Stimulated activated CD4-positive, alpha-beta T cell treated with anti-CD3 and anti-CD28 coated beads, Interleukin-1b, Interleukin-23, amount 100 ng/mL, for 48 hours (primary cell): ENCODE measurements at places on chromosomes 3 and 15.

DNA sequence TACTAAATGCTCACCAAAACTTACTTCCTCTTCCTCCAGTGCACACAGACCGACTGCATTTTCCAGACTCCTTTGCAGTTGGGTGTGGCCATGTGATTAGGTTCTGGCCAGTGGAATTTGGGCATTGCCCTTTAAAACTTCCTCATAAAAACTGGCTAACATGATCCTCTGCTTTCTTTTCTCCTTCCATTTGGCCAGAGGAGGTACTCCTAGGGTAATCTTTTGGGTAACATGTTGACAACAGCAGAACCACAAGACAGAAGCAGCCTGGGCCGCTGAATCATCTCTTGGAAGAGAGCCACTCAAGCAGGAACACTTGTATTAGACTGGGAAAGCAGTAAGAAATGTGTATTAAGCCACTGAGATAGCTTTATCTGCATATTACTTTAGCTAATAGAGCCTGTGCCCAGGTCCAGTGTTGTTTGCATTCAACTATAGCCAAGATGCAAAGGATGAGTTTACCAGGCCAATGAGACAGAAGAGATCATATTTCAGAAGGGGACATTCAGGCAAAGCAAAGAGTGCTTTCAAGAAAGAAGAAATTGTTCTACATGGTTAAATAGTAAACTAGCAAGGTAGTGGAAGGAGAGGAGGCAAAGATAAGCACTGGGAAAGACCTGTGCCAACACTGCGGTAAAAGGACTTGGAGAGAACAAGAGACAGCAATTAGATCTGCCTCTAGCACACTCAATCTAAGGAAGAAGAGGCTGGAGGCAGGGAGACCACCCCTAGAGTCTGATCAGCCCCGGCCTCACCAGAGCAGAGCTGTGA lies 79.8 kb downstream of the PLCH1 start:
- no peak for DNase-seq

- no peak for DNase-seq
These were observed 80.3 kb downstream of the PEX5L start for GRCh38 chr3:179956416-179956830.

GRCh38 chr3:23916152-23916885 lies 471 bp downstream of the NKIRAS1 start:
- no peak for DNase-seq

GRCh38 chr15:78536134-78536533 lies 4.1 kb upstream of the PSMA4 start:
- no peak for DNase-seq

DNA sequence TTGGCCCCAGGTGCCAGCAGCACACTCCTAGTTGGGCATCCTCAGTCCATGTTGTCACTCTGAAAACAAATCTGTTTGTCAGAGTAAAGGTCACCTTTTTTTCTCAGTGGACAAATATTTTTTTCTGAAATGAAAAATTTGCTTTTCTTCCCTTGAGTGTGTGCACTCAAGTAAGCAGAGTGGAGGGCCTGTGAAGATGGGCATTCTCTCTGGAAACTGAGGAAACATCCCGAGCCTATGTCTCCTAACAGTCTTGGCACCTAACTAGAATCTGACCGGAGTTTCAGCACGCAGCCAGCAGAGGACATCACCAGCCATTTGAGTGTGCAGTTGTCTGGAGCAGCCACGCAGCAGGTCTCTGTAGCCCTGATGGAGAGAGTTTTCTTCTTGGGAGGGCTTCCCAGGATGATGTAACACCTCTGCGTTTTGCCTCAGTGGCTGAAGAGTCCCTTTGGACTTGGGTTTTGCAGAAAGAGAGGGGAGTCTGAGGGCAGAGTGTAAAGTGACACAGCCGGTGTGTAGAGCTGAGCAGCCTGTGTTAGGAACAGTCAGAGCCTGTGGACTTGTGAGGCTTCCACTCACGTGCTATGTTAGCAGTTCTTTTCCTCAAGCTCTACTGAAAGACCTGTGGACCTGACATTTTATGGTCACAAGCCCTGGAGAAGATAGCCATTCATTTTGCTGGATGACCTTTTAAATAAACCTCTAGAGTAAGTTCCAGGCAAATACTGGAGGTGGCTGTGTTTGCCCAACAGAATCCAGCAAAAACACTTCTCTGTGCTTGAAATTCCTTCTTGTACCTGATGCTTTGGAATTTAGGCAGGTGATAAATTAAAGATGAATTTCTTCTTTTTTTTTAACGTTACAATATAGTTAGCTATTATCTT lies 51.6 kb downstream of the ABHD2 start:
- DNase-seq = no peak

- no peak for DNase-seq
These were observed 28.9 kb downstream of the PRTG start for GRCh38 chr15:55714064-55714463.

GRCh38 chr15:34802803-34803750 lies 7.7 kb upstream of the ACTC1 start:
- no peak for DNase-seq

DNA sequence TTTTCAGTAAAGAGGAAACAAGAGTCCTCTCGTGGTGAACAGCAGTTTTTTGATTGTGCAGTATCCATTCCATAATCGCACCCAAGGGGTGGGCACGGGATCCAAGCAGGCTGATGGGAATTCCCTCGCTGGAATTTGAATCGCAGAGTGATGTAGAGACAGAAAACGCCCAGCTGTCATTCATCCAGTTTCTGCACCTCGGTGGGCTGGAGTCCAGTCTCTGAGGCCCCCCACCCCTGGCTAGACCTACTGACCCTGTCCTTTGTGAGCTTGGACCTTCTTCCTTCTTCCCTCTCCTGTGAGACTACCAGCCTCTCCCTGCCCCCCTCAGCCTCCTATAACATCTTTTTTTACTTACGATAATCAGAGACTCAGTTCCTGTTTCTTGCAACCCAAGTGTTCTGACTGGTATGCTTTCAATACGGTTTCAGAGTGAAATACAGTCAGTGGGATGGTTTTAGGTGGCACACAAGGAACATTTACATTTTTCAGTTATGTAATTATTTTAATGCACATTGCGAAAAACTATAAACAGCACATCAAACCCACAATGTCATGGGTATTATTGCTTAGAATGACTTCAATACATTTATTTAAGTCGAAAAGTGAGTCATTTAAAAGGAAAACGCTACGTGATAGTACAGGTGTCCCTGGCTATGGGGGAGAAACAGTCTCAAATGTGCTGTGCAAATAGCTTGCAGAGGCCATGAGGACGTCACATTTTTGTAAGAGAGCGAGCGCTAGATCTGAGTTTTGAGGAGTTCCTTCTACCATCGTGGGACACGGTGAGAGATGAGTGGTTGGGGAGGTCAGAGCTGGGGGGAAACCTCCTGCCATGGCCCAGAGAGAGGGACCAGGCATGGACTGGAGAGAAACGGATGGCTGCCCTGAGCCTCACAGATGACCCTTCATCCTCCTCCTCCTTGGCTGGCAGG lies 37.5 kb upstream of the CHST2 start:
- peak; percentile 44 for DNase-seq

- DNase-seq = peak; percentile 89
These were observed 20.7 kb downstream of the KLF13 start for GRCh38 chr15:31347067-31347975.

GRCh38 chr3:121748680-121749275 lies 763 bp downstream of the GOLGB1 start:
- DNase-seq = peak; percentile 46

DNA sequence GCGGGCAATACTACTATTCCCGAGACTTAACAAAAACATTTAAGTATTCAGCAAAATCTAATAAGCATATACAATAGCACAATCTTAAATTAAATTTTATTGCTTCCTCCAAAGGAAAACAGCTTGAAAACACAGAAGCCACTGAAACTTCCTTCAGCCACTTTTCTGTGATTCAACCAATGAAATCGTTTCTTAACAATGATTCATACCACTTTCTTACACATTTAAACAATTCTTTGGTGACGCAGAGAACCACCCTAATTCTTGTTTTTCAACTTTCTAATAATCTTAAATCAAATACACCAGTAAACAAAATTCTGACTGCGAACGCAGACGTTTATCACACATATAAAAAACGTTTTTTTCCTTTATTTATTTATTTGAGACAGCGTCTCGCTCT lies 4.1 kb downstream of the TJP1 start:
- DNase-seq = no peak

GRCh38 chr3:139203752-139204151 lies 140.1 kb upstream of the MRPS22 start:
- no peak for DNase-seq

GRCh38 chr15:32819448-32819847 lies 101.6 kb downstream of the GREM1 start:
- DNase-seq = no peak

DNA sequence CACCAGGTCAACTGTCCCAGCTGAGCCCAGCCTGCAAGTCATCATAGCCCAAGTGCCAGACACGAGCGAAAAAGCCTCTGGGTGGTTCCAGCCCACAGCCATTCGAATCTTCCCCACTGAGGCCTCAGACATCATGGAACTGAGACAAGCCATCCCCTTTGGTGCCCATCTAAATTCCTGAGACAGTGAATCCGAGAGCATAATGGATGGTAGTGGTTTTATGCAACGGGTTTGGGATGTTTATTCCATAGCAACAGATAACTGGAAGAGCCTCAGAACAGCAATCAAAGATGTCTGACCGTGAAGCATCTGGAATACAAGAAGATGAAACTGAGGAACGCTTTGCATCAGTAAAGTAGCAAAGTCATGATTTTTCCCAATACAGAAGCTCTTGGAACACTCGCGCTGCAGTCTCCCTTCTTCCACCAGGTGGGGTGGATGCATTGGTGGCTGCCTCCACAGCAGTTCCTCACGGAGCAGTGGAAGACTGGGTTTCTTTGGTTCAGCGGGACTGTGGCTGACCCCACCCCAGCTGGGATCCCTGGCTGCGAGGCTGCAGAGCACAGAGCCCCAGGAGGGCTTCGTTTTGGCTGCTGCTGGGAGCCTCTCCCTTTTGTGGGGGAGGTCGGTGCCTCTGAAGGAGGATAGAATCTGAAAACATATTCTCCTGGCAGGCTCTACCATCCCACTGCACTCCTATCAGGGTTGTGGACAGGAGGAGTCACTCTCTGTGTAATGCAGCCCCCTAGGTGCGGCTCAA lies 26.4 kb upstream of the PDE8A start:
- DNase-seq = peak; percentile 19

- no peak for DNase-seq
These were observed 51.1 kb downstream of the RSRC1 start for GRCh38 chr3:158160958-158161357.

DNA sequence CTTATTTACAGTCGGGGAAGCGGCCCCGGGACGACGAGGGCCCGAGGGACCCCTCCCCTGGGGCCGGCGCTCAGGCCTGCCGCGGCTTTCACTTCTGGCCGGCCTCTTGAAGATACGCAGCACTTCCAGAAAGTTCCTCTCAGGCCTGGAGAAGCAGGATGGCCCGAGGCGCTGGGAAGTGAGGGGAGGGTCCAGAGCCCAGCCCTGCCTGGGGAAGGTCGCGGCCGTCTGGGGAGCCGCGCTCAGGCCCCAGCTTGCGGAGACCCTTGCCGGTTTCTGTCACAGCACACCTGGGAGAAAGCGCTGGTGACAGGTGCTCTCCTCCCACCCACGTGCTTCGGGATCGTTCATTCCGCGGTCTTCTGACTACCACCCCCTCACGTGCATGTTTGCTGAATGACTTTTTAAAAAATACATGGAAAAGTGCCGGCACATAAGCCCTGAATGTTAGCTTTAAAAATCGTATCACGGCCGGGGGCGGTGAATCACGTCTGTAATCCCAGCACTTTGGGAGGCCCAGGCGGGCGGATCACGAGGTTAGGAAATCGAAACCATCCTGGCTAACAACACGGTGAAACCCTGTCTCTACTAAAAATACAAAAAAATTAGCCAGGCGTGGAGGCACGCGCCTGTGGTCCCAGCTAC lies 727 bp upstream of the TM2D3 start:
- DNase-seq = peak; percentile 12

GRCh38 chr3:174949523-174949922 lies 90.4 kb downstream of the NAALADL2 start:
- no peak for DNase-seq

GRCh38 chr3:60645801-60646200 lies 605.5 kb downstream of the FHIT start:
- no peak for DNase-seq

DNA sequence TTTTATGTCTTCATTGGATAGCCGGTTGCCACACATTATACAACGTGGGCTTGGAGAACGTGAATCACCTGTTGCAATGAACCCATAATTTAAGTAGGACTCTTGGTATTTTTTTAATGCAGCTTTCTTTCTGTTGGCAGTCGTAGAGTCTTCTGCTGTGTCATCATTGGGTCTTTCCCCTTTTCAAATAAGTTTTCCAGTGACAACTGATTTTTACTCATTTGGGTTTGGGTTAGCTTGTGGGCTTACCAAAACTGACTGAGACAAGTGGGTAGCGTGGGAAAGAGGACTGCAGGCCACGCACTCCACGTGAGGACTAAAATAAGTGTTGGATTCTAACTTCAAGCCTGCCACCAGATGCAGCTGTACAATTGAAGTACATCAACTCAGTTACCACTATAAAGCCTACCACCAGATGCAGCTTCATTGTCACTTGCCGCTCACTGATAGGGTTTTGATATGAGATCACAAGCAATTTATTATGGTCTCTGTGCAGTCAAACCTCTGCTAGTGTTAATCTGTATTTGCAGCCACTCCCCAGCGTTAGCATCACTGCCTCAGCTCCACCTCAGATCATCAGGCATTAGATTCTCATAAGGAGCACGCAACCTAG lies 6.4 kb upstream of the CAPN7 start:
- peak; percentile 14 for DNase-seq

DNA sequence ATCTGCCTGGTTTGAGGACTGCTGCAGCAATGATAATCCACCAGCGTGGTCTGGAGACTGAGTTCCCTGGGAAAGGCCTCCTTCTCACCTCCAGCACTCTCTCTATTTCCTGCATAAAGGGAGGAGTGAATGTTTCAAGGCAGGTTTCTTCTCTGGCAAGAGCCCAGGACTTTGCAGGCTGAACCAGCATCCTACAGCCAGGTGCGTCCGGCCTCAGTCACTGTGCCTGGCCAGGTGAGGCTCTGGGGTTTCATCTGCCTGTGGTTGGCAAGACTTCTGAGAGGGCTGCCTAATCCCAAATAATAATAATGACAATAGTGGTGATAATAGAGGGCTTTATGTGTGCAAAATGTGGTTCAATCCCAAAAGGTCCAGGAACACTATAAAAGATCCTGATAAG lies 269.0 kb upstream of the TBC1D5 start:
- DNase-seq = no peak

- no peak for DNase-seq
These were observed 46.5 kb upstream of the MITF start for GRCh38 chr3:69692761-69693160.

DNA sequence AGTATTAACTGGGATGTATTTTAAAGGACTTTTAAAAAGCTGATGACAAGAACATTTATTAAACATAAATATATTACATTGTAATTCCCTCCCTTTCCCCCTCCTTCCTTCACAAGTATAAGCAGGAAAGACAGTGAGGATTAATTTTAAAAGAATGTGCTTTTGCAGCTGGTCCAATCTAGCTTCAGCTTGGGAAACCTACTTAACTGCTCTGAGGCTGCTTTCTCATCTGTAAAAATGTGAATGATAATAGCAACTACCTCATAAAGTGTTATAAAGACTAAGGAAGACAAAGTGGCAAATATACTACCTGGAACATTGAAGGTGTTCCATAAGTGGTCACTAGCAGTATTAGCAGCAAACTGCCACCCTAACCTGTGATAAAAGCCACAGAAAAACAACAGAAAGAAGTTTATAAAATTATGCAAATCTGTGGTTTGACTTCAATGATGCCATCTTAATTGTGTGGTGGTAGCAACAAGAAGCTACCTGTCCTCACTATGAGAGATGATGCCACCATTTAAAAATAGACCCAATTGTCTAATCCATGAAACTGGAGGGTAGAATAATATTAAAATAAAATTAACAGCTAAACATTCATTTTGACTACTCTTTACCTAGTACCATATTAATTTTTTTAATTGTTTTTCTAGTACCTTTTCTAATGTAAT lies 20.0 kb downstream of the DHX36 start:
- no peak for DNase-seq
